ENCODE measurements at places on chromosomes 2 and 18. TPM values are rescaled to one million over a fixed set of nuclear protein-coding genes. Genes with fewer than 3 reads are reported as not detected.

GRCh38 chr2:101841679-101842327 is 144.3 kb downstream of the MAP4K4 start:
- no peak for DNase-seq
- no peak overlapping the region for H3K27ac ChIP-seq
- peaks cover 27% of the 10 kb centered on the region for H3K4me1 ChIP-seq
- H3K36me3 ChIP-seq = peaks cover 89% of the 10 kb centered on the region
- H3K4me3 ChIP-seq = no peak overlapping the region

- H3K4me3 ChIP-seq = no peak overlapping the region
- DNase-seq = no peak
- no peak overlapping the region for H3K27ac ChIP-seq
Observed at GRCh38 chr2:130824492-130825061, 12.1 kb upstream of the ARHGEF4 start.

GRCh38 chr2:37604716-37605115 is 66.7 kb downstream of the CDC42EP3 start:
- H3K4me3 ChIP-seq = no peak overlapping the region
- H3K36me3 ChIP-seq = no peaks in the 10 kb centered on the region
- no peak overlapping the region for H3K27ac ChIP-seq
- H3K27me3 ChIP-seq = no peaks in the 10 kb centered on the region

- H3K27me3 ChIP-seq = no peaks in the 10 kb centered on the region
- no peak for DNase-seq
- peaks cover 15% of the 10 kb centered on the region for H3K36me3 ChIP-seq
- no peak overlapping the region for H3K27ac ChIP-seq
- H3K4me3 ChIP-seq = no peak overlapping the region
Observed at GRCh38 chr2:74886811-74887210, 52.9 kb downstream of the HK2 start.

The ITGAV gene
- 99.0 TPM for total RNA-seq

The WDCP gene
- 4.5 TPM for total RNA-seq
